ENCODE measurements at places on chromosomes 1 and 21.

GRCh38 chr1:165842671-165843129 lies 15.3 kb downstream of the UCK2 start:
- peak; percentile 27 for DNase-seq

- no peak for DNase-seq
Measured at GRCh38 chr1:45001011-45001481, 10.1 kb downstream of the HECTD3 start.

GRCh38 chr1:36081926-36082485 lies 1.9 kb upstream of the TEKT2 start:
- DNase-seq, result no peak

DNA sequence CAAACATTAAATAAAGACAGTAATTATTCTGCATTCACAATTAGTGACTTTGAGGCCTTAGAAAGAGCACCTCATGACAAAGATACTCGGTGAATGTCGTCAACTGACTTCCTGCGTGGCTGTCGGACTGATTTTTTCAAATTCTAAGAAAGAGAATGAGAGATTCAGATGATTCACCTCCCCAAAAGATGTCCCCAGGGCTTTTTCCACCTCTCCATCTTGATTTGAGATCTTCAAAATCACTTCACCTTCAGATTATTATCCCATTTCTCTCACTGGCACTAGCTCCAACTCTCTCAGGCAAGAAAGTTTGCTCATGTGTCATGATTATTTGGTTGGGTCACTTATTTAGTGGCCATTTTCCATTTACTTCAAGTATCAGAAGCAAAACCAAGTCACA lies 5.0 kb upstream of the EDEM3 start:
- no peak for DNase-seq

GRCh38 chr1:109256085-109256484 lies 6.7 kb downstream of the CELSR2 start:
- no peak for DNase-seq

DNA sequence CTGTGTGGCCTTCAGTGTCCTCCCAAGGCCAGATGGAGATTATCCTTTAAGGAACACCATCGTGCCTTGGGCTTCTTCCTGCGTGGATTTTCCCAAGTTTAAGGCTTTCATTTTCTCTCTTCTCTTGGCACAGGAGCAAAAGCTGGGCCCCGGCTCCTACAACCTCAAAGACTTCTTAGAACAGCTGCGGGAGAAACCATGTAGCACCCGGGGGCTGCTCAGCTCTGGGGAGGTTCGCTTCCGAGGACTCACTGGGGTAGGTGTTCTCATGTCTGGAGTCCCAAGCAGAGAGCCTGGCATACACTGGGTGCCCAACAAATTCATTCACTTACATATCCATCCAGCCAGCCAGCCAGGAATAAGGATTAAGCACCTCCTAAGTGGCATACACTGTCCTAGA lies 6.6 kb upstream of the TTC22 start:
- no peak for DNase-seq

DNA sequence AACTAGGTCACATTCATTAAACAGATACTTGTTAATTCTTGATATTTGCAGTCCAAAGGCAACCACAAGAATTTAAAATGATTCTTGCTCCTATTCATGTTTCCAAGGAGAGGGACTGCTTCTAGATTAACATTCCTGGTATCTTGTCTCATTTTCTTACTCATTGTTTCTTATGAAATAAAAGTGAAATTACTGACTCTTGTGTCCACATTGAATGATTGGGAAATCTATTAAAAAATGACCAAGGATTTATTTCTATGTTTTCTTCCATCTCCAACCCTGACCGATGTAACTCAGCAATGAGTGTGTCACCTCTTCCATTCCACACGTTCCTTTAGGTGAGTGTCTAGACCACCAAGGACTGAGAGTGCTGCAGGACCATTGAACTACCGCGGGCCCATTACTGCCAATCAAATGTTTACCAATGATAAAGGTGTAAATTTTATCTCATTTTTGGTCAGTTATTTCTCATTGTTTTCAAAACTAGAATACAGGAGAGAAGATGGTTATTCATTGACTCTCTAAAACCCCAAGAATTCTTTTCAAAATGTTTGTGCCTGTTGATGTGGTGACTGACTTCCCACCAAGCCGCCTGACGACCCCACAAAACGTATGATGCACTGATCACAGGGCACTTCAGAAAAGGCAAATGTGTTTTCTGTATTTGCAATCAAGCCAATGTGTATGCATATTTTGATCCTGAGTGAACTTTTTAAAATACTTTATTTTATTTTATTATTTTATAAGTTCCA lies 414.6 kb upstream of the PTBP2 start:
- no peak for DNase-seq

DNA sequence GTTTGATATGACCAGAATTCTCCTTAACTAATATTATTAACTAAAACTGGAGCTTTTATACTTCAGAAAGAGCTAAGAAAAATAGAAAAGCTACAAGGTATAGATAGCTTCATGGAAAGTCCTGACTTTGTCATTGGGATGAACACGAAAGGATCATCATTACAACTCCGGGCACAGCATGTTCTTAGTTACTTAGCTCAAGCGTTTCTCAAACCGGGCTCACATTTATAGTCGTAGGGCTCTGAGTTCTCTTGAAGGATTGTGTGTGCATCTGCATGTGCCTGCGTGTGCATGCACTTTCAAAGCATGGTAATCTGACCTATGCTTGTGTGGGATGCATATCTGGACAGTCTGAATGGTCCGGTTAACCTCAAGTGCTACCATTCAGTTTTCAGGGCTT lies 20.4 kb upstream of the MAP10 start:
- no peak for DNase-seq

GRCh38 chr1:71967670-71968069 lies 314.7 kb downstream of the NEGR1 start:
- DNase-seq, result no peak

GRCh38 chr1:233394860-233395717 lies 67.6 kb downstream of the MAP3K21 start:
- DNase-seq, result peak; percentile 18

DNA sequence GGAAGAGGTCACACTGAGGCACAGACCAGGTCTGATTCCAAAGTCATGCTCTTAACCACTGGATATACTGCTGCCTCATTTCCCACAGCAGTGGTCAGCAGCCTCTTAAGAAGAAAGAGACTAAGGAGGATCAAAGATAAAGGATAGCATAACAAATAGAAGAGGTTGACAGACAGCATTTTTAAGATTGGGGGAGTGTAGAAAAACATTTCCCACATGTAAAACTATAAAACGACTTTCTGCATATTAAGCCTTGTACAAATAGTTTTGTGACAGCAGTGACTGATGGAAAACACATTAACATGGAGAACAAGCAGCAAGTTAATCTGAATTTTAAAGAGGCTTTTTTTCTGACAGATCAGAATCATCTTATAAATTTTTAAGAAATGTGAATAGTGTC lies 92.0 kb downstream of the SELENOF start:
- no peak for DNase-seq

DNA sequence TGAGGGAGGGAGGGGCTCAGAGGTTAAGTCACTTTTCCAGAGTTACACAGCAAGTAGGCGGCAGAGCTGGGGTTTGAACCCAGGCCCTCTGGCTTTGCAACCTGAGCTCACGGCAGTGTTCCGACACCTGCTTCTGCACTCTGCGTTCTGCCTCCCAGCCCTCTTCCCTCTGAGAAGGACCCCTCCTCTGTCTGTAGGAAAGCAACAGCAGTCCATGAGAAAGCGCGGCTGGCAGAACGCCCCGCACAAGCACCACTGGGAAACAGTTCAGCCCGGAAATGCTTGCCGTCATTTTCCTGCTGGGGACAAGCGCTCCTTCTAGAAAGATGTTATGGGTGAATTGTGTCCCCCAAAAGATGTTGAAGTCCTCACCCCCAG lies 241.1 kb downstream of the NPHP4 start:
- DNase-seq, result no peak

- DNase-seq, result no peak
Measured at GRCh38 chr1:212916481-212917133, 33.7 kb upstream of the VASH2 start.

- DNase-seq, result no peak
Measured at GRCh38 chr1:3262681-3263286, 191.7 kb upstream of the ARHGEF16 start.

DNA sequence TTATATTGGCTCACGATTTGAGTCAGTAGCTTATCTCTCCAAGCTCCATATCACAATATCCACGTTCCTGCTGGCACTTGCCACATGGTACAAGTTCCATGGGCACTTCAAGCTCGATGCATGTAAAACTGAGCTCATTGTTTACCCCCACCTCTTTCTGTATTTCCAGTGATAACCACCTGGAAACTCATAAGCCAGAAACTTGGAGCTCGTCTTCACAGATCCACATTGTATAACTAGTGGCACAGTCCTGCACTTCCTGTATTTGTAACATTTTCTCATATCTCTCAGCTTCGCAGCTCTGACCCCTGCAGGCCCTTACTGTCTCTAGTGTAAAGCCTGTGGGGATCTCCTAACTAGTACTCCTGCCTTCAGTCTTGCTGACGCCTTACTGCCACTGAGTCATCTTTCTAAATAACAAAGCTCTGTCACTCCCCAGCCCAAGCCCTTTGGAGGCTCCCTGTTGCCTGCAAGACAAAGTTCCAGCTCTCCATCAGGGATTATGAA lies 6.5 kb upstream of the C2CD4D start:
- no peak for DNase-seq

- DNase-seq, result no peak
Measured at GRCh38 chr21:26835027-26835713, 10.0 kb downstream of the ADAMTS1 start.

- no peak for DNase-seq
Measured at GRCh38 chr1:23661887-23662286, 29.7 kb upstream of the RPL11 start.

GRCh38 chr1:8247811-8248436 lies 70.0 kb upstream of the SLC45A1 start:
- no peak for DNase-seq

GRCh38 chr1:17550729-17551584 lies 11.5 kb downstream of the ARHGEF10L start:
- DNase-seq, result no peak

DNA sequence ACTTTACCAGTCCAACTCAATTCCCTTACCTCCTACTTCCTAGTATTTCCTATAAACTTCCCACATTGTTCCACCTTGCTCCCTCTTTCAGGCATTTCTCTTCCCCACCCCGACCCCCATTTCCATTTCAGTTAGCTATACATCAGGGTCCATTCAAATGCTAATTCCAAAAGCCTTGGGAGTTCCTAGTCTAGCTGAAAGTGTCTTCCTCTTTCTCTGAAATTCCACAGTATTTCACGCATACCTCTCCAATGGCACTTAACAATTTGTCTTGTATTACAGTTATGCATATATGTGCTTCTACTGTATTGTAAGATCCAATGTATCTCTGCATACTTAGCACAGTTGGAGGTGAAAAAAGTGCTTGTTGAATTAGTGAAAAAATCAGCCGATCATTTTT lies 94.9 kb downstream of the ZNF644 start:
- no peak for DNase-seq

DNA sequence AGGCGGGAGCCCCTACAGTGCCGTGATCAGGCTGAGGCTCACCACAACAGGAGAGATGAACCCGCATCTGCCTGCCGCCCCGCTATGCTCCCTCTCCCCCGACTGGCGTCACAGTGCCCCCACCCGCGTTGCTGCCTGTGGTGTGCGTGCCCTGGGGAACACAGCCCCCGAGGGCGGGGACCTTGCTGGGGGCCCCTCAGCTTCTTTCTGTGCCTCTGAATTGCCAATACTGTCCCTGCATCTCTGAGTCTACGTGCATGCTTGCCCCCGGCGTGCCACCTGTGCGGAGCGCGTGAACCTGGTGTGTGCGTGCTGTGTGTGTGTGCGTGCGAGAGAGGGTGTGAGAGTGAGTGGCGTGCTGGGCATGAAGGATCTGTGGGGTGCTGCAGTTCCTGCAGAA lies 10.3 kb downstream of the PARS2 start:
- DNase-seq, result no peak

GRCh38 chr1:99365141-99365540 lies 100.8 kb downstream of the PLPPR4 start:
- no peak for DNase-seq

DNA sequence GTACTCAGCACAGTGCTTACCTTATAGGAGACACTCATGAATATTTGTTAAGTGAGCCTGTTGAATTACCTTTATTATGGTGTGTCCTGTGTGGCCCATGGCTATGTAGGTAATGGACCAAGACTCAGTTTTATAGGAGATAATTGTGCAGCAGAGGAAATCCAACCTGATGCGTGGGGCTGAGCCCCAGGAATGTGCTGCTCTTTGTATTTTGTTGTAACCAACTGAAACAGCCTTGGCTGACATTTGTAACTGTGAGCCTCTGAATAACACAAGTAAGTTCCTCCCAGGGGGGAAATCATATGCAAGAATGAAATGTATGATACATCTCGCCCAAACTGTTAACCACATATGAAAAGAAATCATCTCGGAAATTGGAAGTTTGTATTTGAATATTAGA lies 364.2 kb upstream of the ZP4 start:
- no peak for DNase-seq

GRCh38 chr1:156905176-156905575 lies 11.7 kb downstream of the PEAR1 start:
- DNase-seq, result no peak

DNA sequence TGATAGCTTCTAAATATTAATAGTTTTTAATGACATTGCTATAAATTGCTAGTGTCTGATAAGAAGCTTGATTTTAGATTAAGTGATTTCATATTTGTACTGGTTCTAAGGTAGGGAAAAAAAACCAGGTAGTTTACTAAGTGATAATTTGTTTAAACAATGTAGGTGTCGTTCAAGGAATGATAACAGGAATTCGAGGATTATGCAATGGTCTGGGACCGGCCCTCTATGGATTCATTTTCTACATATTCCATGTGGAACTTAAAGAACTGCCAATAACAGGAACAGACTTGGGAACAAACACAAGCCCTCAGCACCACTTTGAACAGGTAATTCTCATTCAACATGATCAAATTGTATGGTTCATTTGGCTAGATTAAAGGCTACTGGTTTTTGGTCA lies 52.4 kb downstream of the SASS6 start:
- DNase-seq, result no peak

DNA sequence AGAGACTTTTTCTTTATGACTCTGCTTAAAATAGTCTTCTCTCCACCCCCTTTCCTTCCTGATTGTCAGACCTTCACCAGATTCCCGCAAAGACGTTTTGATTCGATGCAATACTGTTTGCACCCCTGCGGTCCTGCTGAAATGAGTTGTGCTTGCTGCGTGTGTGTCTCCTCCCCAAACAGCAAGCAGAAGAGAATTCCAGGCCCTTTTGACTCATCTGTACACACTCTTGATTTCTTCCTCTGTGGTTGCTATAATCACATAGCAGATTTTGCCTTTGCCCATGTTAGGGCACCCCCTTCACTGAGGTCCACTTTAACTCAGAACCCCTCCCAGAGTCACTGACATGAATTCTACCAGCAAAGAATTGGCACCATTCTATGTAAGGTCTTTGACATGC lies 136.5 kb downstream of the ZZZ3 start:
- DNase-seq, result no peak

- no peak for DNase-seq
Measured at GRCh38 chr1:211923095-211923494, 92.5 kb upstream of the LPGAT1 start.

- DNase-seq, result no peak
Measured at GRCh38 chr1:94014635-94015488, 105.6 kb upstream of the GCLM start.
